ENCODE measurements at places on chromosomes 11 and 22.

DNA sequence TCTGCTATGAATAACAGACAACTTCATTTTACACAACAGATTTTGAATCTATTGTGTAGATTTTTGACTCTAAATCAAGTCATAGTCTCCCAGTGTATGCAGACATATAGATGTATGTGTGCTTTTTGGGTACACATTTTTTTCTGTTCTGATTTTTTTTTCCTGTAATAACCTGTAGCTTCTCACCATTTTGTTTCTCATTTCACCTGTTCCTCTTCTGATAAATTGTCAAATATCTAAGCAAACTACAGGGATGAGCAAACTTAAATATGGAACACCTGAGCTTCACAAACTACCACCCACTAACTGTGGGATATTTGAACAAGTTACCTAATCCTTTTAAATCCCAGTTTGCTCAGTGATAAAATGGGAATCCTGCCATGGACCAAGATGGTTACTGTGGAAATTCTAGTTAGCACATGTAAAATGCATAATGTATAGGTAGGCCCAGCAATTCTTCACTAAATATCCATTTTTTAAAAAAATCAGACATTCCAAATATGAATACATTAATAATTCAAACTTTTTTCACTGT lies 15.7 kb downstream of the LGR4 start:
- no peak for DNase-seq

DNA sequence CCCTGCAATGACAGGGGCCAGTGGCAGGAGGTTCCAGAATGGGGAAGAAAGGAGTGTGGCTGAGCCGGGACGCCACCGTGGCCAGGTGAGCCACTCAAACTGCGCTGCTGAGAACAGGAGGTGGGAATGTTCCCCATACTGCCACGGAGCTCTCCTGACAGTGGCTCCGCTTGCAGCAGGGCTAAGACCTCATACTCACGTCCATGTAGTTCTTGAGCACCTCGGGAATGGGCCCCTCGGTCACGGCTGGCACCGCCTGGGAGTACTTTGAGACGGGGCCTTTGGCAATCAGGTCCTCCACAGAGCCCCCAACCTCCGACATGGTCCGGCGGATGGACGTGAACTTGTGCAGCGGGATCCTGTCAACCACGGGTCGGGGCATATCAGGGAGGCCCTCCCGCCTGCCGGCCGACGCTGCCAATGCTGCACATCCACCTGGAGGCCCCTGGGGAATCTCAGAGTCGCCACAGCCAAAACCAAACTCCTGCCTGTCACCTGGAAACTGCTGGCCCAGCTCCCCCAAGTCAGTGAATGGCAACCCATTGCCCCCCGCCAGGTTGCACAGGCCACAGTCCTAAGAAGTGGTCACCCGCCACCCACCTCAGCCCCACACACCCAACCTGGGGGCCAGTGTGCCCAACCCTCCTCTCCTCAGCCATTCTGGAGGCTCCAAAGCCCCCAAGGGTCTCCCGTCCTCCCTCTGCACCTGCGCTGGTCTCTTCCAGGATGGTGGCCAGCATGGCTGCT lies 2.4 kb downstream of the CTSD start:
- DNase-seq: no peak

- no peak for DNase-seq
Measured at GRCh38 chr22:40951795-40952605, 822 bp downstream of the RBX1 start.

DNA sequence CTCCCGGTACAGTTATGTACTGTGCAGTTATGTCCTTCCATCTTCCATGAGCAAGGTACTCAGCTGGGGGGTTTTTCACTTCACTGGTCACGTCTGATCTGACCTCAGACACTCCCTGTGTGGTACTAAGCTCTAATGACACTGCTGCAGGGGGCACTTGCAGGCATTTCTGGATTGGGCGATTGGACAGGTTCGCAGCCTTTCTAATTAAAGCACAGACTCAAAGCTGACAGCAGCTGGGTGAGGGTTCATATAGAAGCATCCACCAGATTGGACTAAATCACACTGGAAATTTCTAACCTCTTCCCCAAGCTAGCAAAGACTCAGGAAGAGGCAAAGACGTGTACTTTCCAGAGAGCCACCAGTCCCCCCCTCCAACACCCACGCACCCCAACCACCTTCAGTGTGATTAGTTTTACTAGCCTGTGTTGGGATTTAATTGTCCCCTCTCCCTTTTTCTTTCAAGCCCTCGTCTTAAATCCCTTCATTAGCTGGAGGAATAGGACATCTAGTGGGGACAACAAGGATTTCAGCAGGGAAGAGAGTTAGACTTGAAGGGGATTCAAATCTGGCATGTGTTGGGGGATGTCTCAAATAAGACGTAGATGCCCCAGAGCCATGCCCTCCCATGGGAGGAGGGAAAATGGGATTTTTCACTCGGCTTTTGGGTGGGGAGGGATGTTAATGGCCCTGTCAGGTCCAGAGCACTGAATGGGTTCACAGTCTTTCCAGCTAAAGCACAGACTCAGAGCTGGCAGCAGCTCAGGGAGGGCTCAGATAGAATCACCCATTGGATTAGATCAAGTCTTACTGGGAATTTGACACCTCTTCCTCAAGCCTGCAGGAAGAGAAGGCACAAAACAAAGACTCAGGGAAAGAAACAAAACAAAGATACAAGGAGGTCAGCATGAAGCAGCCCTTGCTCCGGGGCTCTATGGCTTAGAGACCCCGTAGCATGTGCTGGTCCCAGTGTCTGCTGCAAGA lies 10.9 kb downstream of the INS start:
- DNase-seq: peak; percentile 74

GRCh38 chr11:2554338-2555207 lies 109.8 kb downstream of the KCNQ1 start:
- no peak for DNase-seq

- no peak for DNase-seq
Measured at GRCh38 chr11:65802841-65803240, 16.0 kb downstream of the OVOL1 start.

Measured in astrocyte of the spinal cord (primary cell).